ENCODE measurements at places on chromosomes 2 and 18.

DNA sequence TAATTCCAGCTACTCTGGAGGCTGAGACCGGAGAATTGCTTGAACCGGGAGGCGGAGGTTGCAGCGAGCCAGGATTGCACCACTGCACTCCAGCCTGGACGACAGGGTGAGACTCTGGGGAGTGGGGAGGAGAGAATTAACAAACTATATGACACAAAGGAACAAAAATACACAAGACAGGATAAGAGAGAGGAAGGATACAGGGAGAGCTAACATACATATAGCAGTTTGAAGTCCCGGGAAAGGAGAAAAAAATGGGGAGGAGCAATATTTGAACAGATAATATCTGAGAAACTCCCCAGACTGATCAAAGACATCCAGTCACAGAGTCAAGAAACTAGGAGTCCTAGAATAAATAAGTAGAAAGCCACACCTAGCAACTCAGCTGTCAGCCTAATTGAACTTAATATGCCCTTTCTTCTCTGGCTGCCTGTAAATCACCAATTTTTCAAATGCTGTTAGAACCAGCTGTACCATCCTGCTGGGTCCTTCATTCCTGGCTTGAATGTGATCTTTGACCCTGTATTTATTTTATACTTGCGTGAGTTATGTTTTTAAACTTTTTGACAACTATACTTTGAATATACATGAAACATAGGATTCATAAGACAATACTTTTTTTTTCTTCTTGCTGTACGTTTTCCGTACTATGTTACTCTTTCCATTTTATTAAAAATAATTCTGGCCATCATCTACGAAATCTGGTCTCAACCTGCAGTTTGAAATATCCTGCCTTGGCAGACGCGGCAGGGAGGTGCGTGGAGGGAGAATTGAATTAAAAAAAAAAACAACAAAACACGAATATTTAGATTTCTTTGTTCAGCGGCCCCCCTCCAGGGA is 876 bp upstream of the CYP27A1 start:
- no peak for DNase-seq

DNA sequence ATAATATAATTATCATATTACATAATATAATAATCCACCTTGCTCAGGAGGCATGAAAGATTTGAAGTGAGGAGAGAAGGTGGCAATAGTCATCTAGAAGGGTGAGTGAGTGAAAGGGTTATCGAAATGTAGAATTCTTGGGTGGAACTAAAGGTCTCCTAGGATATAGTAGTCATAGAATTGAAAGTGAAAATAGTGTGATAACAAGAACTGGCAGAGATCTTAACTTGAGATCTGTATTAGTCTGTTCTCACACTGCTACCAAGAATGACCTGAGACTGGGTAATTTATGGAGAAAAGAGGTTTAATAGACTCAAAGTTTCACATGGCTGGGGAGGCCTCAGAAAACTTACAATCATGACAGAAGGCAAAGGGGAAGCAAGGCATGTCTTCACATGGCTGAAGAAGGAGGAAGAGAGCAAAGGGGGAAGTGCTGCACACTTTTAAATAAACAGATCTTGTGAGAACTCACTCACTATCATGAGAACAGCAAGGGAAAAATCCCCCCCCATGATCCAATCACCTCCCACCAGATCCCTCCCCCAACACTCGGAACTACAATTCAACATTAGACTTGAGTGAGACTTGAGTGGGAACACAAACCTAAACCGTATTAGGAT is 351.5 kb downstream of the NR4A2 start:
- DNase-seq = no peak

- DNase-seq = no peak
These were observed 75.5 kb upstream of the LPIN2 start for GRCh38 chr18:3088449-3088848.

DNA sequence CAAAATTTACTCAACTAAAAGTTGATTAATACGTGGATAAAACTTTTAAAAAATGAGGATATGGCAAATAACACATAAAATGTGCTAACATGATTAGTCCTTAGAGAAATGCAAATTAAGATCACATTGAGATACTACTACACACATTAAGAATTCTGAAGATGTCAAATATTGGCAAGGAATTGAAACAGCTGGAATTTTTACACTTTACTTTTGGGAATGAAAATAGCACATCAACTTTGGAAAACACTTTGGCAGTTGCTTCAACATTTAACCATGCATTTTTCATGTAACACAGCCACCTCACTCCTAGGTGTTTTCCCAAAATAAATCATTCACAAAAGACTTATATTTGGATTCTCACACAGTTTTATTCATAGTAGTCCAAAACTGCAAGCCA is 687.9 kb upstream of the SETBP1 start:
- no peak for DNase-seq

GRCh38 chr2:128599700-128600099 is 281.0 kb upstream of the HS6ST1 start:
- peak; percentile 6 for DNase-seq

DNA sequence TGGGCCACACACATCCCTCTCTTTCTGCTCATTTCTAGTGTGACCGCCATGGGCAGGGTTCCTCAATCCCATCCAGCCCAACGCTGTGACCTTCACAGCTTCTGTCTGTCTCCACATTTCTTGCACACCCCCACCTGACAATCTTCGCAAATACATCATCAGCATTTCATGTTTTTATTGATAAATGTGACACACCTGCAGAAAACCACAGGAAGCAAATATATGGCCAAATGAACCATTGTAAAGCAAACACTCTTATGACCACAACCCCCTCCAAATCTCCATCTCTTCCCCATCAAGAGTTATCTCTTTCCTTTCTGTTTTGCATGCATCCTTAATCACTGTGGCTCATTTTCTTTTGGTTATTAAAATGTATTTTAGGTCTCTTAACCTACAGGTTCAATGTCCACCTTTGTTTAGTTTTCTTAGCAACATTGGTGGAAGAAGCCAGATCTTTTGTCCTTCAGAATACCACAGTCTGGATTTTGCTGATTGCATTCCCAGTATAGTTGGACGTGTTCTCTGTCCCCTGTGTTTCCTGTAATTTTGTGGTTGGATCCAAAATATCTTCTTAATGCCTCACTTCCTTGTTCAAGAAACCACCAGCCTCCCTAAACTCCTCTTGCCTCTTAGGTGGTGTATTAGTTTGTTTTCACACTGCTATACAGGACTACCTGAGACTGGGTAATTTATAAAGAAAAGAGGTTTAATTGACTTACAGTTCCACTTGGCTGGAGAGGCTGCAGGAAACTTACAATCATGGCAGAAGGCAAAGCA is 9.8 kb upstream of the NCK2 start:
- no peak for DNase-seq

DNA sequence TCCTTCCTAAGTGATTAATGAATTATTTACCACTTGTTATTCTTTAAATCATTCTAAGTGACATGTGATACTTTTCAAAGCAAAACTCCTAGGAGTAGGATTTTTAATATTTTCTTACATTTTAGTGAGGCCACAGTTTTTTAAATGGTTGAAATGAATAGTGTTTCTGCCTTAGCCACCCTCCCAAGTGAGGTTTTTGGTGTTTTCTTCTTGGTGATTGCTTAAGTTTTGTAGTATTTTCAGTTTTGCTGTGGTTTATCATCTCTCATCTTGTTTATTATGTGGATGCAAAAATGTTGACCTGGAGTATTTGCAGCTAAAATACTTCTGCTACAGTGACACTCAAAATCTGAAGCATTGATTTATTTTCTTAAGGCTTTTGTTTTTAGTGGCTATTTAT is 9.8 kb downstream of the AFTPH start:
- DNase-seq = no peak

- DNase-seq = no peak
These were observed 682 bp upstream of the LNPK start for GRCh38 chr2:176002688-176003210.

DNA sequence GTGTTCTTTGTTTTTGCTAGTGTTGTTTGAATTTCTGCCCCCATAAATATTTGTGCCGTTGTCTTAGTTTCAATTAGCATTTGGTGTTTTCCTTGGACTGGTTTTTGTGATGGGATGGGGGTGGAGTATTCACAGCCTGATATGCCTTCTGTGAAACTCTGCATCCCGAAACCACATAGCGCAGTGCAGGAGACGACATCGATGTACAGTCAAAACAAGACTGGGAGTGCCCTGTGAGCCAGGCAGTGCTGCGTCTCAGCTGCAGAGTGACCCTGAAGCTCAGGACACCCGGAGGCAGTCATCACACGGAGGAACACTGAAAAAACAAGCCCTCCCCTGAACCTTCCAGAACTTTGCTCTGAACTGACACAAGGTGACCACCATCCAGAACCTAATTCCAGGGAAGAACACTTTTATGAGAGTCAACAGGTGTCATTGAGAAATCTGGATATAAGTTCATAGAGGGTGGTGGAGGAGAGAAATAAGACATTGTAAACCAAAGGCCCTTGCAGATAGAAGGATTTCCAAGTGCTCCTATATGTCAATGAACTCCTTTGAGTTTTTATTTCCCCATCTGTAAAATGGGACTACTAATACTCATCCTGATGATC is 61.2 kb upstream of the CABLES1 start:
- no peak for DNase-seq

DNA sequence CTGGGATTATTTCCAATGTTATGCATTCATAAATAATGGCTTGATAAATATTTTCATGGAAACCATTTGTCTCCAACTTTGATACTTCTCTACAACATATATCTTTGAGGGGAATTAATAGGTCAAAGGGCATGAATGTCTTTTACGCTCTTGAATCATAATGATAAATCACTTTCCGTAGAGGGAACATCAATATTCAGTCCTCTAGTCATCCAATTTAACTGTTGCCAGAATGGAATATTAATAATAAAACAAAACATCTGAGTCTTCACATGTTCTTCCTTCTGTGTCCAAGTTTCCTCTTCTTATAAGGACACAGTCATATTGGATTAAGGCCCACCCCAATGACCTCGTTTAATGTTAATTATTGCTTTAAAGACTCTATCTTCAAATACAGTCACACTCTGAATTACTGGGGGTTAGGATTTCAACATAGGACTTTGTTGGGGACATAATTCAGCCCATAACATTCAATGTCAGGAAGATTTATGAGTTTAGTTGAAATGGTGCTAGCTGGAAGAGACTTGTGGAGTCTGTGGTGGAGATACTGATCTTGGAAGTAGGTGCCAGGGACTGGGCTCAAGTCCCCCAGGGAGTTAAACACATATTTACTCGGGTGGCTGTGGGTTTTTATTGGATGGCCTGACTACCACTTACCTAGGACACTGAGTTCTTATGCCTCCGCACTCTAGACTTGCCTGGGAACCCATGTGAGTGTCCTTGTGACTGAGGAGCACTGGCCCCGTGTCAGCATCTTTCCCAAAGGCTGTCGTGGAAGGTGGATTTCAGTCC is 85.0 kb upstream of the SEC11C start:
- DNase-seq = no peak

- no peak for DNase-seq
These were observed 44.6 kb upstream of the ACVR1 start for GRCh38 chr2:157920736-157921135.

DNA sequence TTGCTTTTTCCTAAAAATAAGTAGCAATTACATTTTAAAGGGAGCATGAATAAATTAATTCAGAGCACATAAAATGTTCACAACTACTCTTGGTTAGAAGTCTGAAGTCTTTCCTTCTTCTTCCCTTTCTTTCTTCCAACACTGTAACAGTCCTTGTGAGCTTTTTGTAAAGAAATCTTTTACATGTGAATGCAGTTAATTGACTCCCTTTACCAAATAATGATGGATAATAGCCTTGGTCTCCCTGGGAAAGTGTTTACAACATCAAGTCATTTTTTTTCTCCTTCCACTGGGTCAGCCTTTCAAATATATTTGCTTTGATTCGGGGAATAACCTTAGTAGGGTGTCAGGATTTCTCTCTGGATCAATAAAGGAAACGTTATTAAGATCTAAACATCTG is 39.1 kb downstream of the CALCRL start:
- DNase-seq = no peak

GRCh38 chr2:171523088-171524017 is 1.1 kb downstream of the CYBRD1 start:
- DNase-seq = peak; percentile 41

- DNase-seq = no peak
These were observed 326.5 kb upstream of the THUMPD2 start for GRCh38 chr2:40105593-40105992.

- DNase-seq = no peak
These were observed 18.1 kb upstream of the SERPINB2 start for GRCh38 chr18:63869374-63869773.

- DNase-seq = no peak
These were observed 226.6 kb upstream of the AGAP1 start for GRCh38 chr2:235267251-235267650.

DNA sequence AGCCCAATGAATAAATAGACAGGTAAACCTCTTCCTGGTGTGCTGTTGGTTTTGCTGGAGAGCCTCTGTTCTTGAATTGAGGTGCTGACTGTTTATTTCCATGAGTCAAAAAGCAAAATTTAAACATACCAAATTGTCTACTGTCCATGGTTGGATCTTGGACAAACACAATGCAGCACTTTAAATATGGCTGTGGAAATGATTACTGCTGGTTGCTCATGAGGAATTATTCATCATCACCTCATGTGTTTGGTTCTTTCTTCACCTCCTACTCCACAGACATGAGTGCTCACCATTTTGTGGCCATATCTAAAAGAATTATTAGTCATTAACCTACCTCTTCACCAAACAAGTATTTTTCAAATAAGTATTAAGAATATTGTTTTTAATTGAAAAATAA is 85.3 kb upstream of the GALNT5 start:
- DNase-seq = no peak

- no peak for DNase-seq
These were observed 43.0 kb downstream of the RAD51AP2 start for GRCh38 chr2:17475286-17475685.

DNA sequence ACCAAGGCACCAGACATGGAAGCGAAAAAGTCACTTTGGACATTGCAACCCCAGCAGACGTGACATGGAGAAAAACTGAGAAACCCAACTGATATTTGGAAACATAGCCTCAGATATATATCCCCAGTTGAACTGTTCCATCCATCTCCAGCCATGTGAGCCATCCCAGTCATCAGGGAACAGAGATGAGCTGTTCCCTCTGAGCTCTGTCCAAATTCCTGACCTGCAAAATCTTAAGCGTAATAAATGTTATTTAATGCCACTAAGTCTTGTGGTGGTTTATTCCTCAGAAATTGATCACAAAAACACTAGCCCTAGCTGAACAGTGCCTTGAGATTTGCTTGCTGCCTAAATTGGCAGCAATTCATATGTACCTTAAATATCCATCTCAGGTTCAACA is 182.8 kb downstream of the NRP2 start:
- DNase-seq = no peak

- no peak for DNase-seq
These were observed 45.6 kb downstream of the ZNF519 start for GRCh38 chr18:14086458-14087231.

GRCh38 chr2:231708773-231709635 is 679 bp downstream of the PTMA start:
- peak; percentile 75 for DNase-seq

- DNase-seq = no peak
These were observed 2.1 kb downstream of the FAM178B start for GRCh38 chr2:96984300-96984699.

- no peak for DNase-seq
These were observed 576.5 kb downstream of the NRXN1 start for GRCh38 chr2:50455351-50455939.
